ENCODE measurements at places on chromosomes 13 and 19.

DNA sequence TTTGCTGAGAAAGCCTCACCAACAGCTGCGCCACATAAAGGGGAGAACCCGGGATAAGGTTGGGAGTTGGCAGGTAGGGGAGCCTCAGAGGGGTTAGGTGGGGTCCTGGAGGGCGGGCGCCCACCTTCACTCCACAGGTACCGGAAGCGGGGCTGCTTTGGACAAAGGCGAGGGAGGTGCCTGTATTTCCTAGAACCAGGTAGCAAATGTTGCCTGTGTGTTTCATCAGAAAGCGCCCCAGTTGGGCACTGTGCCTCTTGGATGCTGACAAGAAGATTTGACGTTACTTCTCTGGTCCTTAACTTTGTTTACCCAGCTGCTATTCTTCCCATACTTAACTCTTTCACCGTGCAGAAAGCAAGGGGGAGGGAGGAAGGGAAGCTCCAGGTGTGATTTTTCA is 278.9 kb downstream of the ZNF536 start:
- H3K36me3 ChIP-seq = no peaks in the 10 kb centered on the region
- no peak overlapping the region for H3K4me3 ChIP-seq
- no peak overlapping the region for H3K27ac ChIP-seq
- peaks cover 3% of the 10 kb centered on the region for H3K27me3 ChIP-seq
- no peaks in the 10 kb centered on the region for H3K4me1 ChIP-seq

DNA sequence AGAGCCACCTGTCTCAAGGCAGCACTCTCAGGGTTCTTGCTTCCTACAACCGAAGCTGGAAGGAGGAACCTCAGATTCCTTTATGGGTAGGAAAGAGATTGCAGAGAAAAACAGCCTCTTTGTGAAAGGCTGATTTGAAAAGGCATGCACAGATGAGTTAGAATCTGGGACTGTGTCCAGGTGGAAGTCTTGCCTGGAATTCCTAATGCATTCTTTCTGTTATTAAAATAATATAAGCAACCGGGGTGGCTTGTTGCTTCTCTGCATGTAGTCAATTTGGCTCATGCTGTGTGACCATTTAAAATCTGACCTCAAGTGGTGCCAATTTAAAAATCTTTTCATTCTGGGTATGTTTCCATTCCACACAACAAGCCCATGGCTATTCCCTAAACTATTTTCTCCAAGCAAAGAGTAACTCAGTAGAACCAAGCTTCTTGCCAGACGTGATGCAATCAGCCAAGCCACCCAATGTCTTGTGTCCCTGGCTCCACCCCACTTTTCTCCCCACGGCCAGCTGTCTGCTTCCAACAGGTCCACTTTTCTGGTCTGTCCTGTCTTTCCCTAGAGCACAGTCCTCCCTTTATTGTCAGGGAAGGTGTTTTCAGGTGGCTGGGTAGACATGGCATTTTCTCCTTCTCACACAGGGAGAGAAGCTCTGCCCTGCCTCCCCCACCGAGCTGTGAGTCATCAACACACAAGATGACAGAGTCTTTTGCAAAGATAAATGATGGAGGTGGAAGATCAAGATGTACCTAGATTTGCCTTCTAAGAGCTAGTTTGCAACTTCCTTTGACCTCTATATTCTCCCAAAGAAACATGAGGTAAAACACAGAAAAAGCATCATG is 394.3 kb downstream of the FOXO1 start:
- no peaks in the 10 kb centered on the region for H3K36me3 ChIP-seq
- peak; percentile 62 for DNase-seq
- H3K27ac ChIP-seq = peak overlapping the region; percentile 58

DNA sequence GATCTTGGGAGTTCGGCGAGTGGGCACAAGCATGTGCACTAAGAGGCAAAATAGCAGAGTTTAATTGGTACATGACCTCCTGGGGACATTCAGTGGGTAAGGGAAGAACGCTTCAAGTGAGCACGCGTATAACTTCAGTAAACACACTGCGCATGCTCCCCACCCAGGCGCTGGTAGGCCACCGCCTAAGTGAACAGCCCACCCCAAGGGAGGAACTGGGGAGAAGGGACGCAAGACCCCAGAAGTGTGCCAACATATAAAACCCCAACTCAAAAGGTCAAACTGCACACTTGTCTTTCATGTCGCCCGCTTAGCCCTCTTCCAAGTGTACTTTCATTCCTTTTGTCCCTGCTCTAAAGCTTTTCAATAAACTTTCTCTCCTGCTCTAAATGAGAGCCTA is 10.5 kb upstream of the NTN5 start:
- no peaks in the 10 kb centered on the region for H3K4me1 ChIP-seq
- DNase-seq = no peak
- H3K4me3 ChIP-seq = no peak overlapping the region
- H3K36me3 ChIP-seq = no peaks in the 10 kb centered on the region

DNA sequence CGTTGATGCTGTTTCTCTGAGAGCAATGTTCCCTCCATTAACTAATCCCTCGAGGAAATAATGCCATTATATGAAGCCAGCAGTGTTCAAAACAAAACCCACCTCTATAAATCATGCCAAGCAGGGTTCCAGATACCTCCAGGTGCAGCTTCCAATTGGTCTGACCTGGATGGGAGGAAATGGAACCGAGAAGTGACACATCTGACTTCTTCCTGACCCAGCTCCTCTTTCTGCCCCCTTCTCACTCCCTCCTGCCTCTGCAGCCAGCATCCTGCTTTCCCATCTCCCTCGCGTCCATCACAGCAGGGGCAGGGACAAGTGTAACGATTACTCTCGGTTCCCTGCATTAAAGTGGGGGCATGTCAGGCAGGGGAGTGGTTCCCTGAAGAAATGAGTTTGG is 37.5 kb downstream of the HSPH1 start:
- H3K4me1 ChIP-seq = peaks cover 4% of the 10 kb centered on the region
- H3K4me3 ChIP-seq = no peak overlapping the region
- H3K27ac ChIP-seq = no peak overlapping the region
- DNase-seq = no peak
- no peaks in the 10 kb centered on the region for H3K27me3 ChIP-seq

DNA sequence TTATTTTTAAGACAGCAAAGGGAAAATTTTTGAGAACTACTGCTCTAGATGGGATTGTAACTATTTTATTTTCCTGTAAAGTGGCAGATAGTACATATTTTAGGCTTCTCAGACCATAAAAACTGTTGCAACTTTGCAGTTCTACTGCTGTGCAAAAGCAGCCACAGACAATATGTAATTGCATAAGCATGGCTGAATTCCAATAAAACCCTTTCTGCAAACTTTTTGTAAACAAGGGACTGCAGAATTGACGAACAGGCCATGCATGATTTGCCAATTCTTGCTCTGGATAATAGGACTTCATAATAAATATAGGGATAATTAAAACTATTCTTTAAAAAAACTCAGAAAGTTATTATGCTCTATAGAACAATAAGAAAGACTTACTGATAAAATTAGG is 149.1 kb downstream of the SLITRK5 start:
- H3K36me3 ChIP-seq = no peaks in the 10 kb centered on the region
- no peak for DNase-seq
- no peak overlapping the region for H3K27ac ChIP-seq

GRCh38 chr13:67258482-67258881 is 28.3 kb upstream of the PCDH9 start:
- no peaks in the 10 kb centered on the region for H3K4me1 ChIP-seq
- H3K27ac ChIP-seq = no peak overlapping the region
- no peaks in the 10 kb centered on the region for H3K27me3 ChIP-seq
- H3K36me3 ChIP-seq = no peaks in the 10 kb centered on the region

DNA sequence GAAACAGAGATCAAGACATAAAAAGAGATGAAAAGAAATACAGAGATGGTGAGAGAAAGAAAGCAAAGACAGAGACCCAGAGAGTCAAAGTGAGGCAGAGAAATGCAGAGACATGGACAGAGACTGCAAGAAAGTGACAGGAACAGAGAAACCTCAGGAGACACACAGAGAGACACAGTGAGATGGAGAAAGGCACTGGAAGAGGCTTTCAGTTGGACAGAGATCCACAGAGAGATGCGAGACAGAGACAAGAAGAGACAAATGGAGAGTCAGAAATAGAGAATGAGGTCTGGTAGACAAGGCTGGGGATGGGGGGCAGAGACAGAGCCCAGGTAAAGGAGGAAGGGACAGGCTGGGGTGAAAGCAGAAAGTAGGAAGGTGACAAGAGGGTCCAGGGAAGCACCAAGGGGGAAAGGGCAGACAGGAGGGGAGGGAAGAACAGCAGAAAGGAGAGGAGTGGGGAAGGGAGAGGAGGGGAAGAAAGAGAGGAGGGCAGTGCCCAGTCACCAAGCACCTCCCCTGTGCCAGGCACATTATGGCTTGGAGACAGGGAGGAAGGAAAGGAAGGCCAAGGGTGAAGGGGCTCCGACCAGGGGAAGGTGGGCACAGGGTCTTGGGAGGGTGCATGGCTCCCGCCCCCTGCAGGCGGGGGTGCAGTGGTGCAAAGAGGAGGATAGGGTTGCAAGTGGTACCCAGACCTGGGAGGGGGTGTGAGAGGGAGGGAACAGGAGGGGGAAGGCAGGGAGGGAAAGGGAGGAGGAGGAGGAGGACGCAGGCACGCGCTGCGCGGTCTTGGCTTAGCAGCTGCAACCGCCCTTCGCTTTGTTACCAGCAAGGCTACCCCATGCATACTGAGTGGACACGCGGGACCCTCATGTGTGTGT is 38.4 kb downstream of the DEDD2 start:
- H3K27ac ChIP-seq = no peak overlapping the region
- H3K27me3 ChIP-seq = peaks cover 12% of the 10 kb centered on the region
- no peak for DNase-seq
- no peak overlapping the region for H3K4me3 ChIP-seq
- H3K4me1 ChIP-seq = no peaks in the 10 kb centered on the region

DNA sequence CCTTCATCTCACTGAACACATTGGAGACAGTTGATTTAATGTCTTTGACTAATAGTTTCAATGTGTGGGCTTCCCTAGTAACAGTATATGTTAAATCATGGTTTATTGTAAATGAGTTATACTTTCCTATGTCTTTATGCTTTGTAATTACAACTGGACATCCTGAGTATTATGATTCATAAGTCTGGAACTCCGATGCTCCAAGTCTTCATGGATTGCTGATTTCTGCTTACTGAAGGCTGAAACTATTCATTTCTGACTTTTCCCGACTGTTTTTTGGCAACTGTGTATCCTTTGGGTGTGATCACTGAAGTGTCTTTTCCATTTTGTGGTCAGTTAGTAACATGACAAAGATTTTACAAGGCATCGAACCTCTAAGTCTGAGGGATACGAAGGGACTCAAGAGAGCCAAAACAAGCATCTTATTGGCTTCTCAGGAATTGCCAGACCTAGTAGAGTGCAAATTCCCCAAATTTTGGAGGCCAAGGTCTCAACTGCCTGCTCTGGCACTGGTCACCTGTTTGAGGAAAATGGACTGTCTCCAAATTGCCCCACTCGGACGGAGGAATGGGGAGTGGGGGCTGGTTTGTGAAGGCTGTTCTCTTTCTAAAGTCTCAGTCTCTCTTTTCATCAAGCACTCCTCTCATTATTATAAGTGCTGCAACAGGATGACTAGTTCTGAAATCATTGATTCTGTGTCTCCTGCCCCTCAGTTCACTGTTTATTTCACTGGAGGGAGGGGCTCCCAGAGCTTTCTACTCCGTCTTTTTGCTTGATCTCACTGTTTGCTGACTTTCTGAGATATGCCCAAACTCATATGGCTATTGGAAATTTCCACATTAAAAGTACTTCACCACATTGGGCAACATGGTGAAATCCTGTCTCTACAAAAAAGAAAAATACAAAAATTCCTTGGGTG is 20.2 kb upstream of the CD70 start:
- H3K4me3 ChIP-seq = no peak overlapping the region
- H3K27me3 ChIP-seq = peaks cover 2% of the 10 kb centered on the region
- no peaks in the 10 kb centered on the region for H3K36me3 ChIP-seq
- no peak for DNase-seq
- H3K27ac ChIP-seq = no peak overlapping the region

DNA sequence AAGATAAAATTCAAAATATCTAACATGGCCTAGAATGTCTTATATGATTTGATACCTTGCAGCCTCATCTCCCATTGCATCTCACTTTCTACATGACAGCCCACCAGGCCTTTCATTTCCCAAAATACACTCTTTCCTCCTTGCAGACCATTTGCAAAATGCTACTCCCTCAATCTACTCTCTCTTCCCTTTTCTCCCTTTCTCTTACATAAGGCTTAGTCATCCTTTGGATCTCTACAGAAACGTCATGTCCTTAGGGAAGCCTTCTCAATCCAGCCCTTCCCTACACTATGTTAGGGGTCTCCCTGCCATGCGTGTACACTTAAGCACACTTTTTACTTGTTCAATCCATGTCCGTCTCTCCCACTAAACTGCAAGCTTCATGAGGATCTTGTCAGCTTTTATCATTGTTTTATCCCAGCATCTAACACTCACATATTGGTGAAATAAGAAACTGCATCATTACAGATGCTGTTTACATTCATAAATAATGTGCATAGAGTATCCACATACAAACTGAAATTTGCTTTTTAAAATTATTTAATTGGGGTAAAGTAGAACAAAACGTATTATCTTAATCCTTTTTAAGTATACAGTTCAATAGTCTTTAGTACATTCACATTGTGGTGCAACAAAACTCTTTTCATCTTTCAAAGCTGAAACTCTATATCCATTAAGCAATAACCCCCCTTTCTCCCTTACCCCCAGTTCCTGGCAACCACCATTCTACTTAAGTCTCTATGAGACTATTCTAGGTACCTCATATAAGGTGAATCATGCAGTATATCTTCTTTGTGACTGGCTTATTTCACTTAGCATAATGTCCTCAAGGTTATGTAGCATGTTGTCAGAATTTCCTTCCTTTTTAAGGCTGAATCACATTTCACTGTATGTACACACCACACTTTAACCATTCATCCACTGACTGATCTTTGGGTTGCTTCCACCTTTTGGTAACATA is 11.5 kb upstream of the WBP4 start:
- no peaks in the 10 kb centered on the region for H3K27me3 ChIP-seq
- H3K4me1 ChIP-seq = no peaks in the 10 kb centered on the region
- H3K36me3 ChIP-seq = no peaks in the 10 kb centered on the region
- no peak overlapping the region for H3K27ac ChIP-seq

DNA sequence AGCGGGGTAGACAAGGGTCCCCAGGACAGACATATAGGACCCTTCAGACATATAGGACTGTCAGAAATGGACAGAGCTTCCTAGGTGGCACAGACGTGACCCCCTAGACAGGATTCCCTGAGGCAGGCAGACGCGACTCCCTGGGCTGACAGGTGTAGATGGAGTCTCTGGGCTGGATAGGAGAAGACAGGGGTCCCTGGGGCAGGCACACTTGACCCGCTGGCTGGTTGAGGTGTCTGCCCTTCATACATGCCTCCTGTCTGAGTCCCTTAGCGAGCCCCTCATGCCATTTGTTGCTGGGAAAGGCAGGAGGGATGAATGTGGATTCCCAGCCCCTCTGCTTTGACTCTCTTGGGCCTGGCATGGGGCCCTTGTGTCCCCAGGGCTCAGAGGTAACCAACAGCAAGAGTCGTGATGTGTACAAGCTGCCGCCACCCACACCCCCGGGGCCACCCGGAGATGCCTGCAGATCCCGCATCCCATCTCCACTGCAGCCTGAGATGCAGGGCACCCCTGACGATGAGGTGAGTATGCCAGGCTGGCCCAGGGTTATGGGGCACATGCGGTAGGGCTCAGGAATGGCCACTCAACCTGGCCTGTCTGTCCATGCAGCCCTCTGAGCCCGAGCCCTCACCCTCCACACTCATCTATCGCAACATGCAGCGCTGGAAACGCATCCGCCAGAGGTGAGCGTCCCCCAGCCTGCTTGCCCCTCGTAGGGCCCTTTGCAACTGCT is 3.0 kb downstream of the HSPB6 start:
- H3K27me3 ChIP-seq = no peaks in the 10 kb centered on the region
- H3K27ac ChIP-seq = no peak overlapping the region
- peaks cover 5% of the 10 kb centered on the region for H3K4me1 ChIP-seq
- DNase-seq = no peak
- H3K36me3 ChIP-seq = peaks cover 17% of the 10 kb centered on the region
